ENCODE measurements at places on chromosomes 4 and X.

- DNase-seq = no peak
These were observed 179.9 kb downstream of the KIT start for GRCh38 chr4:54837576-54838140.

DNA sequence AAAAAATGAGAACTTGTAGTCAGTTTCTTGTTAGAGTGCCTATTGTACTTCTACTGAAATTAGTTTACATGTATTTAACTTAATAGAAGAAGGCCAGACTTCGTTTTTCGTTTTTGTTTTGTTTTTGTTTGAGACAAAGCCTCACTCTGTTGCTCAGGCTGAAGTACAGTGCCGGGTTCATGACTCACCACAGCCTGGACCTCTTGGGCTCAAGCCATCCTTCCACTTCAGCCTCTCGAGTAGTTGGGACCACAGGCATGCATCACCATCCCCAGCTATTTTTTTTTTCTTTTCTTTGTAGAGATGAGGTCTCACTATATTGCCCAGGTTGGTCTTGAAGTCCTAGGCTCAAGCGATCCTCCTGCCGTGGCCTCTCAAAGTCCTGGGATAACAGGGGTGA lies 793.9 kb downstream of the ADGRL3 start:
- DNase-seq = no peak

DNA sequence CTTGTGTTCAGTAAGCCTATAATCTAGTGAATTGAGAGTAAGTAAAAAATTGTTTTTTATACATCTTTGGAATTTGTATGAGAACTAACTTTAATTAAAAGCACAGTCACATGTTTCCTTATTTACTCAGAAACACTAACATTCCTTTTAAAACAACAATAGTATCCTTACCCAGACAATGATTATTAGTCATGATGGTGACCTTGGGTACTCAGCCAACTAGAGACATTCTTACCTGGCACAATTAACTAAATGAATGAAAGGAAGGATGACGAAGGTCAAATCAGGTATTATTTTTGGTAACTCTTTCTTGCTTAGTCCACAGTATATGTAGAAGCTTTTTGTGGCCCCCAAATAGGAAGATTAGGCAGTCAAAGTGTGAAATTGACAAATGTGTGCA lies 901.0 kb downstream of the FAT4 start:
- DNase-seq = no peak

- DNase-seq = no peak
These were observed 69.9 kb downstream of the GASK1B start for GRCh38 chr4:158102904-158103303.

GRCh38 chr4:139532947-139533346 lies 23.1 kb downstream of the SETD7 start:
- no peak for DNase-seq

DNA sequence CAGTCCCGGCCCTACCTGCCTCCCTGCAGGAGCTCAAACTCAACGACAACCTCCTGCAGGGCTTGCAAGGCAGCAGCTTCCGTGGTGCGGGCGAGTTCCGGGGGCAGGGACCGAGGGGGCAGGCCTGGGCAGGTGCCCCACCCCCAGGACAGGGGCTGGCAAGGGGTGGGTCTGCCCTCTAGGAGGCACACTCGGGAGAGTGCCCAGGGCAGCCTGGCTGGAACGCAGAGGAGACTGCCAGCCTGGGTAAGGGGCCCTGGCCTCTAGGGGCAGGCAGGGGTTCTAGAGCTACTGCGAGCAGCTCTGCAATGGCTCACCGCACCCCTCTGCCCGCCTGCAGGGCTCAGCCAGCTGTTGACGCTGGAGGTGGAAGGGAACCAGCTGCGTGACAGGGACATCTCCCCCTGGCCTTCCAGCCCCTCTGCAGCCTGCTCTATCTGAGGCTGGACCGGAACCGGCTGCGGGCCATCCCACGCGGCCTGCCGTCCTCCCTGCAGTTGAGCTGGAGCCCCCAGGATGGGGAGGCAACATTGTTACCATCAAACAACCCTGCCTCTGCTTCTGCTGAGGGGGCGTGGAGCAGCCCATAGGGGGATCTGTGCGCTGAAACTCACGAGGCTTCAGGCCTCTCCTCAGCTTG lies 12.1 kb upstream of the HAUS7 start:
- DNase-seq = no peak

DNA sequence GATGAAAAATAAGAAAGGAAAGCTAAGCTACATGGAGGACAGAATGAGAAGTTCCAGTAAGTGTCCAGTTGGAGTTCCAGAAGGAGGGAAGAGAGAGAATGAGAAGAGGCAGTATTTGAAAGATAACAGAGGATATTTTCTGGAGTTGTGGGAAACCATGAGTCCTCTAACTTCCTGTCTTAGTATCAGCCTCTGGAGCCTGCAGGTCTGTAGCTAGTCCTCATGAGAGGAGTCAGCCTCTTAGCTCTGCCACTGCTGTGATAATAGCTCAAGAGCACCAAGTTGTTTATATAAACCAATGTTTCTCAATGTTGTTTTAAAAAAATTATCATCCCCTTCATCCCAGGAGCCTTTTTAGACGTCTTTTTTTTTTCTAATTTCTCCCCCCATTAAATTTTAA lies 2.4 kb upstream of the PLAC1 start:
- no peak for DNase-seq

DNA sequence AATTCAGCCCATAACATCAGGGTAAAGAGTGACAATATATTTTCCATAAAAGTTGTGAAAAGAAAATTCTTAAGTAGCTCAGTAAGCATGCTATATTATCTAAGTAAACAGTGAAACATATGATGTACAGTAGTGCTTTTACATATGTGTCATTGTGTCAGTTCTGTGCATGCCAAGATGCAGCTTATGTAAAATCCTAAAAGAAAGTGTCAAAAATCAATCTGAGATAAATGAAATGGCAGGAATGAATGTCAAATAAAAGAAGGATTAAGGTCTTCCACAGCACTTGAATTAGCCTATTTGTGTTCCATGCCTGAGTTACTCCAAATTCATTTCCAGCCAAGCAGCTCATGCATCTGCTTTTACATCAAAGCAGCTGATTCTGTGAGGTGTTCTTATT lies 452.7 kb upstream of the HS3ST1 start:
- DNase-seq = no peak

GRCh38 chrX:130654409-130654950 lies 248.5 kb downstream of the ENOX2 start:
- no peak for DNase-seq

GRCh38 chr4:90951037-90951436 lies 823.8 kb downstream of the CCSER1 start:
- DNase-seq = no peak

- no peak for DNase-seq
These were observed 228.0 kb downstream of the RASL11B start for GRCh38 chr4:53089936-53090729.

DNA sequence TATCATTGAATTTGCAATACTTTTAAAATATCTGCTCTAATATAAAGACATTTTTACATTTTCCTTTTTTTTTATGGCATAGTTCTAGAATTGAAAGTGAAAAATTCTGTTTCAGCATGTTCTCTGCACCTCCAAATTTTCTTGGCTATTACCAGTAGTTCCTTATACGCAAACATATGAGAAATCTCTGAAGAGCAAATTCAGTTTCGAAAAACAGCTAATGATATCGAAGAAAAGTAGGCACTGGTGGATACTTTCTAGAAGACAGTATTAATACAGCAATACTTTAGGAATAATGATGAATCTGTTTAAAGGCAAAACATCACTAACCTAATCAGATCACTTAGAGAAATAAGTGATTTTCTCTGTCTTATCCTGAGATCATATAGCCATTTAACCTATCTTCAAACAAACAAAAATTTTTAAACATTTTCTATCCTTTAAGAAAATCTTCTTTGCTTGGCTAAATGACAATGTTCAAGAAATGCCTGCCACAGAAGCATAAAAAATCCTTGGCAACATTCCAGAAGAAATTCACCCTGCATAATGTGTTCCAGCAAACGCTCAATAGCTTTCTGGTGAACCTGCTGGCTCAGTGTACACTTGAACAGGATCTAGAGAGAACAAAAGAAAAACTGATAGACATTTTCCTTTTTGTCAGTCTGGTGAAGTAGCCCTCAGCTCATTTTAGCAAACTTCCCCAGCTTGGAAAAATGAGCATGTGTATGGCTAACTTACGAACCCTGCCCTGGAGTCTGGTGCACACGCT lies 51.2 kb upstream of the KLF3 start:
- DNase-seq = no peak

DNA sequence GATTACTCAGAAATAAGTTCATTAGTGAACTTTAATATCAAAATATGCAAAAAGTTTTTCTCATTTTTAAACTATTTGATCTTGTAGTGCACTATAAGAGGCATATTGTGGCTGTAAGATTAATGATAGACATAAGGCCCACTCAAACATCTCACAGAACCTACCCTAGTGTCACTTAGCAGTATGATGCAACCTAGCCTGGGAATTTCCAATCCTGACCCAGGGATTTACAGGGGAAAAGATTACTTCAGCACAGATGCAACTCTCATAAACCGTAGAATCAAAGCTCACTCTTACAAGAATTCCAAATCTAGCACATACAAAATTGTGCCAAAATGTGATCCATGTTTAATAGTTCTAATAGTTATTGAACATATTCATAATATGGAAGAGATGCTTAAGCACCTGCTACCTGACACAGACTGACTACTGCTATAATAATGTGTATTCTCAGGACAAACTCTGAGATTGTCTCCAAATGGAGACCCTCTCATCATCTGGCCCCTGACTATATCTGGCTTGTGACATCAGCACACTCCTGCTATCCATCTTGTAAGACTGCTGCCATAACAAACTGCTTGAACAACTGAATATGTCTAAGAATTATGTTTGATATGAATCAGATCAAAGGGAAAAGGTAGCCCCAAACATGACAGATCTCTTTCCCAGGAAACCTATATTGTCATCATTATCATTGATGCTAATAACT lies 271.9 kb downstream of the PABPC4L start:
- DNase-seq = no peak

DNA sequence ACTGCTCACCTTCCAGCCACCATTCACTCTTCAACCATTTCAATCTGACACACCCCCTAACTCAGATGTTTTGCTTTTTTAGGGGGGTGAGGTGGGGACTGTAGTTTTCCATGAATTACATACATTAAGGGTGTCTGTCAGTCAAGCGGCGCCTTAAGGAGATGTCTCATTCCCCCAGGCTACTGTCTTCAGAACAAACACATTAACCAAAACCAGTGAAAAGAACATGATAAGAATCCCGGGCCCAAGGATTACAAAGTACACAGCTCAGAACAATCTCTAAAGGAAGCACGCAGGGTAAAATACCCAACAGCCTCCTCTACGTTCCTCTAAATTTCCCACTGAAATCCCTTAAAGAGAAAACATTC lies 62.5 kb upstream of the IRF2 start:
- no peak for DNase-seq

DNA sequence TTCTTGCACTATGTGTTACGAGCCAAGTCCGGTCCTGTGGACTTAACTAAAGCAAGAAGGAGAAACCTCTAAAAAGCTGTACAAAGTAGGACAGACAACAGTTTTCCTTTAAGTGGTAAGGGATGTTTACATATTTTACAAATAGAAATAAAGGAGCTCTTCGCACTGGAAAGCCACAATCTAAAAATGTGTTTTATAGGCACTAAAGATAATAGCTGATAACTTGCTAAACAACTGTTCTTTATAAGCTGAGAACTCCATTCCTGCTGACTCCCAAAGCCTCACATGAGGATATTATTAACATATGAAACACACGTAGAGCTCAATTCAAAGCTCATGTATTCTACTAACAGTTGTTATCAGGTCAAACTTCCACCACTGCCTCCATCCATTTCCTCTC lies 519.9 kb downstream of the INPP4B start:
- DNase-seq = no peak

DNA sequence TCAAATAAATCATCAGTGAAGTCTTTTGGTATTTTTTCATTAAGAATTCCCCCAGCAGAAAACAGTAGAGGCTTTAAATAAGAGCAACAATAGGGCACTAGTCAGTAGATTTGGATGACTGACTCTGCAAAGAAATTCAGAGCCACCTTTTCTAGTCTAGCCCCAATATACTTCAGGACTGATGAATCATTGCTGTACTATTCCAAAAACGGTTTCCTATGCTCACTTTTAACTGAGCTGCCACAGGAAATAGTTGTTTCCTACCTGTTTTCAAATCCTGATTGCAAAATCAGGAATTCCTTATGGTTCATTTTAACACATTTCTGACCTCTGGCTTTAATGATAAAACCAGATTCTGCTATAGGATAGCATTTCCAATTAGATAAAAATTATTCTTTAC lies 171.6 kb downstream of the NR3C2 start:
- DNase-seq = no peak

DNA sequence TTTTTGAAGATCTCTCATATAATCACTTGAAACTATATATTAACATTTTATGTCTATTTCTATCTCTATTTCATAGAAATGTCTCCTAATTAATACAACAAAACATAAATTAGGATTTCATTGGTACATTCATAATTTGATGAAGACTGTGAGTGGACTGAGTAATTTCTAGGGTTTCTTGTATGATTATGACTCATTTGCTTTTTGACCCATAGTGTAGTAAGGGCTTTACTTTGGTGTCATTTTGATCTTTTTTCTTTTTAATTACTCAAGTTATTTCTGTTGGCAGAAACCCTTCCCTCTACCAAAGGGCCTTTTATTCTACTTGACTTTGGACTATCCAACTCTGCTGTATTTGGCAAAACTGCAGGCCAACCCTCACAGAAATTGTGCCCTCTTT lies 207.9 kb upstream of the MAGEB16 start:
- DNase-seq = no peak

Measured in activated T-helper 1 cell treated with anti-CD3 and anti-CD28 coated beads, Interleukin-2, amount 50 U/mL, for 16 hours (primary cell).